ENCODE measurements at places on chromosomes 7 and 10. TPM values are rescaled to one million over a fixed set of nuclear protein-coding genes. Genes with fewer than 3 reads are reported as not detected.

- no peak for DNase-seq
These were observed 157.3 kb downstream of the MBL2 start for GRCh38 chr10:52615331-52615730.

Gene FEZF1
- not detected for total RNA-seq

Gene ZNF488
- total RNA-seq: not detected

Gene INMT
- 50.2 TPM for total RNA-seq

GRCh38 chr10:105691811-105692210 is 1050.7 kb downstream of the SORCS3 start:
- DNase-seq: no peak

DNA sequence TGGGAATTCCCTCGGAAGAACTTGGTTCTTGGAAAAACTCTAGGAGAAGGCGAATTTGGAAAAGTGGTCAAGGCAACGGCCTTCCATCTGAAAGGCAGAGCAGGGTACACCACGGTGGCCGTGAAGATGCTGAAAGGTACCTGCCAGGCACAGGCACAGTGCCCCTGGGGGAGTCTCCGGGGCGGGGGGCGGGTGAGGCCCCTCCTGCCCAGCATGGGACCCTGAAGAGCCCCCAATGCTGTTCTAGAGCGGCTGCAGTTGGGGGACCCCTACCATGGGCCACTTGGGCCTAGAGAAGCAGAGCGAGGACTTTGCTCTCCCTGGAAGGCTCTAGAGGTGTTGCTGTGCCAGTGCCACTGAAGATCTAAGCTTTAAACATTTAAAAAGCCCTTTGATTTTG is 21.6 kb upstream of the CSGALNACT2 start:
- DNase-seq: no peak

GRCh38 chr10:95260397-95260881 is 30.4 kb downstream of the PDLIM1 start:
- no peak for DNase-seq

Gene ENO4
- total RNA-seq: 0.64 TPM

DNA sequence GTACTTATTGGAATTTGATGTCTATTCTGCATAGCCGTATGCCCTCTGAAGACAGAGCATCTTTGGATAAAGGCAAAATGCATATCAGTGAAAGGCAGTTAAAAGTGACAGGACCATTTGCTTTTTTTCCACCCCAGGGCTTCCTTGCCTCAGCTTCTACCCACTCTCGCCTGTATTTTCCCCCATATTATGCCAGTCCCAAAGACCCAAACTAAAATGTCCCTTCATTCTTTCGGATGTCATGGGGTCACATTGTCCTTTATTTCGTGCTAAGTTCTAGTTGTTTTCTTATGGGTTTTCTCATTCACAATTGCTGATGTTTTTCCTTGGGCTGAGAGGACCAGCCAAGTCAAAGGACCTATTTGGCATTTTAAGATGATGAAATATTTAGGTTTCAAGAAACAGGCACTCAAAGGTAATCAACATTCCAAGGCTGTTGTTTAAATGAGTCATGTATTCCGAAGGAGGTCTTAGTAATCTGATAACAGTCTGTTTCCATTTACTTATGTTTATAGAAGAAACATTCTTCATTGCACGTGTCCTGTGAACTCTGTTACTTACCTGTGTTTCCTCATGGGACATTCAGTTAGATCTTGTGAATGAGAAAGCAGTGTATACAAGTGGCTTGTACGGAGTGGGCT is 74.1 kb downstream of the DNAH11 start:
- no peak for DNase-seq

Gene CLDN3
- not detected for total RNA-seq

Gene TEX47
- not detected for total RNA-seq

Gene CLCN1
- total RNA-seq: not detected

DNA sequence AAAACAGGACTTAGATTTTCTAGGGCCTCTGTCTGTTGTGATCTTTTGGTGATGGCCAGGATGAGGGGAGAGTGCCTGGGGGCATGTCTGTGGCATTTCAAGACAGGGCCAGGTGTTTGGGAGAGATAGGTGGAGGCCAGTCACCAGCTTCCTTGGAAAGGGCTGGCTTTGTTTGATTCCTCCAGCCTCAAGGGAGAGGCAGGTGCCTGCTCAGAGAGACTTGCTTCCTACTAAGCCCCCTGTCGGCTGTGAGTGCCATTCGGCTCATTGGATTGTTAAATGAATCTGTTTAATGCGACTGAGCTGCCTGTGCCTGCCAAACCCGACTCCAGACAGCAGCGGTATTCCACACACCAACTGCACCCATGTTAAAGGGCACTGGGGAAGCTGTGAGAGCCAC is 304.1 kb upstream of the COBL start:
- DNase-seq: no peak

GRCh38 chr7:104791080-104791479 is 222.9 kb upstream of the KMT2E start:
- no peak for DNase-seq

DNA sequence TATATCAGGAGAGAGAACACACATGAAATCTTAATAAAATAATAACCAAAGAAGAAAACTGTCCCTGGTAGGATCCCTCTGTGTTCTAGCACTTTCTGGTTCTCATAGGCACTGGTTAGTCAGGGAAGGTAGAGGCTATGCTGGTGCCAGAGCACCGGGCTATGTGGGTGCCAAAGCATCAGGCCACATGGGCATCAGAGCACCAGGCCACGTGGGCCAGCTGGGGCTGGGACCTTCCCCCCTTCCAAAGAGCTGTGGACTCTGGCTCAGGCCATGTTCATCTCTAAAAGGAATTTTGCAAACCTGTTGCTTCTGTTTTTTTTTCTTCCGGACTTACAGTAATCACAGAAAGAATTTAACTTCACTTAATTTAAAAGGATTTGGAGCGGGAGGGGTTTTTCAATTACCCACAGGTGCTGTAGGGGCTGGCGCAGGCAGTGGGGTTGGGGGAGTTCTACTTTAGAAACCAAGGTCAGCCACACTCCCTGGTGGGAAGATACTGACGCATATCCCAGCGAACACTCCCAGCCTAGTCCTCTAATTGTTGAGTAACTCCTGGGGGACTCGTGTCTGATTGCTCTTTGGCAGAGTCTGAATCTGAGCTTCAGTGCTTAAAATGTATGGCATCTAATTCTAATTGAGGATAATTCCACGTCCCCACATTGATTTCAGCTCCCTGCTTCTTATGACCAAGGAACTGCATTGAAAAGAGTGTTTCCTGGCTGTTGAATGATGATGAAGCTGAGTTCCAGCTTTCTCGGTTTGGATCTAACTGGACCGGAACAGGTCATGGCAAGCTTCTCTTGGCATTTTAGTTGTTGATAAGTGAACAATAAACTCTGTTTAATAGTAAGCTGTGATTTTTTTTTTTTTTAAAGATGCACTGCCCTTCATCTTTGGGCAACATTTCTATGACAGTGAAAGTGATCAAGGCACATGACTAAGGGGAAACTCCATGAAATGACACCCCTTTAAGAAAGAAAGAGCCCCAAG is 110.7 kb upstream of the FZD8 start:
- DNase-seq: peak; percentile 27

DNA sequence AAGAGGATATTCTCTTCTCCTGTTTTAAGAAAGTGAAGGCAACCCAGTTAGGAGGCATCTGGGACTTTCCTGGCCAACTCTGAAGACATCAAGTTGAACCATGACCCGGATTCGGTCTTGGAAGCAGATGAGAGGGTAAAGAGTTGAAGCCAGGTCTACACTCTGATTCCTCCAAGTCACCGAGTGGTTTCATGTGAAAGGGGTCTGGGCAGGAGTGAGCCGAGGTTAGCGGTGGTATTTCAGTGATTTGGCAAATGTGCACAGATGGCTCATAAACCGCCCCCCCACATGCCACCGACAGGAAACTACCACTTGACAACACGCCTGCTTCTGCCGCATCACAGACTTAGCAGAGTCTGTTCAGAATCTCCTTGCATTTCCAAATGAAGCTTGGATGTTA is 11.4 kb upstream of the REPIN1 start:
- DNase-seq: no peak

DNA sequence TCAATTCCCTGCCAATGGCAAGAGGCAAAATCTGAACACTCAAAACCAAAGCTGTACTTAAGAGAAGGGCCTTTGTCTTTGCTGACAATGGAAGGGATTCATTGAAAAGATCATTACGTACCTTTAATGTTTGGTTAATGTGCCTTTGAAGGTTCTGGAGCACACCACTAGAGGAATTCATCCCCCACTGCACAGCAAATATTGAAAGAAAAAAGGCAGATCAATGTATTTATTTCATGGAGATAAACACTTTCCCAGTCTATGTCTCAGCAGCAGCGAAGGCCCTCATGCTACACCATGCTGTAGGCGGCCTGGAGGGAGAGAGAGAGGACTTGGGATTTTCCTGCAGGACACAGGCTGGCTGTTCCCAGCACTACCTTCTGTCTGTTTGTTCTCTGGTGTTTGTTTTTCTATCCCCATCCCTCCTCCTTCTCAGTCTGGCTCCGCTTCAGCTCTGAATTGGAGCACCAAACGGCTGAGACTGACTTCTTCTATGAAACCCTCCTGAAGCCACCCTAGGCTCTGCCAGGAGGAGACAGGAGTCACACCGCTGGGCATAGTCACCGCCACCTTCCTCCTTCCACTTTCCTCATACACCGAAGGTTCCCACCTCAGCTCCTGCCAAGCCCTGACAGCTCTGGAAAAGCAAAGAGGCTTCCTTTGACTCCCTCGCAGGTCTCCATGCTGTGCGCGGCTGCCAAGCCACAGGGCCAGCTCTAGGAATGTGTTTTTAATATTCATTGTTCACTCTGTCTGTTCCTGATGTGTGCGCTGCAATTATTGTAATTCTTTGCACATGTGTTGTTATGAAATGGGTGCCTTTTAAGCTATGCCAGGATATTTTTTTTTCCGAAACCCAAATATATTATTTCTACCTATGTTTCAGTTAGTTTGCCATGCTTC is 301.5 kb downstream of the FZD1 start:
- DNase-seq: no peak

DNA sequence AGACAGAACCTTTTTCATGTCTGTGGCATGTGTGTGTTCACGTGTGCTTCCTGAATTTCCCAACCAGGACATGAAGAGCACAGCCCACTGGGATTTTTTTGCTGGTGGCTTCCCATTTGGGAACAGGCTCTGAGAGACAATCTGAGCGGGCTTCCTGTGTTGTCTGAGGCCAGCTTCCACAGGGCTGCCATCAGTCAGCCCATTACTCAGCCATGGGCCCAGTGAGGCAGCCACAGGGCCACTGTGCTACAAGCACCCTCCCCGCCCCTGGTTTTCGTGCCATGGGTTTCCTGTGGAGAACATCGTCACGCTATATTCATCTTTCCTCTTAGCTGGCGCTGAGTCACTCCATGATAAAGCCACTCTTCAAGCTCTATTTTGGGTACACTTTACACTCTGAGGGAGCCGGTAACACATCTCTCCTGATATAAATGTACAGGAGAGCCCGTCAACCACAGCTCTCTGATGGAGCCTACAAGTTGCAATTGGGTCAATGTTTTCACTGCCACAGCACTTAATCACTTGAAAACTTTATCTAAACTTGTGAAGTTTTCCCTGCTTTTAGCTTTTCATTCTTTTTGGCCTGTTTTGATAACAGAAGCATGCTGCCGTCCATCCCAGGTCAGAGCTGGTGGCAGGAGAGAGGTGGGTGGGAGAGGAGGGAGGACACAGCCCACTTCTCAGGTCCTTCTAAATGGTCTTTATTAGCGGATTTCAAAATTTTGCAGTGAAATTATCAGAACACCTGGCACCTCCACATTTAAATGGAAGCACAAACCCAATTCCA is 96.9 kb downstream of the HIPK2 start:
- DNase-seq: peak; percentile 80

Measured in left ventricle myocardium superior (tissue), 1 donor.